ENCODE measurements at places on chromosomes 4 and X. TPM values are rescaled to one million over a fixed set of nuclear protein-coding genes. Genes with fewer than 3 reads are reported as not detected.

The PAGE1 gene
- not detected for total RNA-seq

The HTN1 gene
- not detected for total RNA-seq

The GPR173 gene
- 36.0 TPM for total RNA-seq

The ENAM gene
- not detected for total RNA-seq

The OPHN1 gene
- 57.9 TPM for total RNA-seq

The ABLIM2 gene
- 22.2 TPM for total RNA-seq

The SULT1E1 gene
- total RNA-seq, result 2.8 TPM

The L1CAM gene
- 195 TPM for total RNA-seq

The MAGEA10 gene
- not detected for total RNA-seq

The MAMLD1 gene
- 5.6 TPM for total RNA-seq

The DCHS2 gene
- total RNA-seq, result 6.3 TPM

The ZAR1 gene
- total RNA-seq, result 0.94 TPM

The MAGEC1 gene
- total RNA-seq, result not detected

The XAGE1B gene
- total RNA-seq, result not detected

The TCEAL5 gene
- 6.6 TPM for total RNA-seq

The TMSB15A gene
- 163 TPM for total RNA-seq

The ARHGAP36 gene
- total RNA-seq, result 0.31 TPM

The SMIM10 gene
- total RNA-seq, result 0.31 TPM

The RIPPLY1 gene
- total RNA-seq, result not detected

The MAGEB10 gene
- total RNA-seq, result not detected

The NKX3-2 gene
- total RNA-seq, result not detected

The SMIM31 gene
- total RNA-seq, result not detected

The DACH2 gene
- 11.3 TPM for total RNA-seq

The CCSER1 gene
- total RNA-seq, result 336 TPM

The SPACA5 gene
- total RNA-seq, result not detected

The RGN gene
- total RNA-seq, result 6.9 TPM

The SUV39H1 gene
- total RNA-seq, result 2.8 TPM

The SLITRK4 gene
- 41.3 TPM for total RNA-seq

The RAB40AL gene
- 5.6 TPM for total RNA-seq

The TLR10 gene
- 0.63 TPM for total RNA-seq

The MAGEB1 gene
- total RNA-seq, result not detected

The FDCSP gene
- total RNA-seq, result not detected

The LRAT gene
- total RNA-seq, result 0.94 TPM

The BST1 gene
- 0.94 TPM for total RNA-seq

The PLP1 gene
- total RNA-seq, result 19.4 TPM

The SYTL5 gene
- 2.2 TPM for total RNA-seq

The PI4K2B gene
- total RNA-seq, result 8.8 TPM

The CENPVL1 gene
- total RNA-seq, result 2.5 TPM

The DCAF16 gene
- 51.6 TPM for total RNA-seq

The BCOR gene
- 48.5 TPM for total RNA-seq

The ALAS2 gene
- 16.0 TPM for total RNA-seq

The AWAT2 gene
- not detected for total RNA-seq

The USP17L22 gene
- total RNA-seq, result not detected

The VCX2 gene
- total RNA-seq, result not detected

The RASL11B gene
- total RNA-seq, result 20.3 TPM

The MAGEB4 gene
- not detected for total RNA-seq

The STK32B gene
- total RNA-seq, result 38.5 TPM

The CSN3 gene
- total RNA-seq, result not detected

The BTC gene
- not detected for total RNA-seq

All from parietal lobe (tissue), 2 donors.